ENCODE measurements at places on chromosomes 2 and 18.

DNA sequence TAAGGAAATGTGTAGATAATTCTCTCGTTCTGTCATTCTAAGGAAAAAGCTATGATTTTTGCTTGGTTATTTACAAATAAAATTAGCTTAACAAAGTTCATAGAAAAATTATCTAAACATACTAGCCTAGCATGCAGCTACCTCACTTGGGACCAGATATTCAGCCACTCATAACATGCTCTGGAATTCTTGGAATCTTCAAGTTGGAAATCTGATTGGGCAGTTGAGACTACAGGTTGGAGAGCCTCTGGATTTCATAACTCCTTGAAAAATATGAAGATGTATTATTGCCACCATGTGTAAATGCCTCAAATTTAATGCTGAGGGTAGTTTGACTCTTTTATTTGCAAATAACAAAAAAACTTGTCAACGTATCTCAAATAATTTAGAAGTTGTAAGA lies 132.2 kb upstream of the GULP1 start:
- no peak for DNase-seq

DNA sequence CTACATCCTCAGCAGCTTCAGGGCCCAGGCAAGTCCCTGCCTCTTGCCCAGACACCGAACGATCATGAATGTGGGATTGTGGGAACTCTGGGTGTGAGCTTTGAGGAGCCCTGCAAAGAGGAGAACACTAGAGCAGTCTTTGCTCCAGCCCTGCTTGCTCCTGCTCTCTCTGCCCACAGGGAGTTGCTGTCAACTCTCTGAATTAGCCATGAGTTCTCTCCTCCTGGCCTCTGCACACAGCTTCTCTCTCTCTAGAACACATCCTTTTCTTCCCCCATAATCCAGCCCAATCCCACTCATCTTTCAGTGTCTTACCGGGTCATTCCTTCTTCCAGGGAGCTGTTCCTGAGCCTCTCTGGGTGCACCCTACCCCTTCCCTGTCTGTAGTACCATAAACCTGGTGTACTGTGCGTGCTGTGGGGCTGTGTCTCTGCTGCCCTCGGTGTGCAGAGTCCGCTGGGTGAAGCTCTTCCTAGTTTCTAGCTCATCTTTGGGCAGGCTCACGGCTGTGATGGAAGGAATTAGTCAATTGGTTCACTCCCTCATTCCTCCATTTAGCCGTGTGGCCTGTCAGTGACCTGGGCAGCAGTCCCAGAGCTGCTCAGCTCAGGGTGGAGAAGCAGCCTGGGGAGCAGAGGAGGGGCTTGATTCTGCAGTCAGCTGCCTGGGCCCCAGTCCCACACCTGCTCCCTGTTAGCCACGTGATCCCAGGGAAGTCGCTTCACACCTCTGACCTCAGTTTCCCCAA lies 132.9 kb upstream of the HDAC4 start:
- no peak for DNase-seq

- no peak for DNase-seq
Observed at GRCh38 chr2:30236591-30237238, 5.4 kb downstream of the LBH start.

DNA sequence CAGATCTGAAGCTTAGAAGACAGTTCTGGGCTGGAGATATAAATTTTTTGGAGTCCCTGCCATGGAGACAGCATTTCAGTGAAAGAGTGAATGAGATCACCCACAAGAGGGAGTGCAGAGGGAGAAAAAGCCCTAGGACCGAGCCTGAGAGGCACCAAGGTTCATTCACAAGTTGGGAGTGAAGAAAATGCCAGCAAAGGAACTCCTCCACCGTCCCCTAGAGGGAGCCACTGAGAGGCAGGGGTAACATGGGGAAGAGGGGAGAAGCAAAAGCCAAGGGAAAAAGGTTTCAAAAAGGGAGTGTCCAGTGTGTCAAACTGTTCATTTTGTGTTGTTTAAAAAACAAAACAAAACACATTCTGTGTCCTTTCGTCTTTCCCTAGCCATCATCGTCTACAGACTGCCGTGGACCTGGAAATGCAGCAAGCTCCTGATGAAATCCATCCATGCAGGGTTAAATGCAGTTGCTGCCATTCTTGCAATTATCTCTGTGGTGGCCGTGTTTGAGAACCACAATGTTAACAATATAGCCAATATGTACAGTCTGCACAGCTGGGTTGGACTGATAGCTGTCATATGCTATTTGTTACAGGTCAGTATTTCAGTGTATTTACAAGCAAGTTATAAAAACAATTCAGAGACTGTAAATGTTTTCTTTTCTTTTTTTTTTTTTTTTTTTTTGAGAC lies 19.1 kb downstream of the CYBRD1 start:
- DNase-seq: no peak

GRCh38 chr18:27952741-27953140 lies 224.2 kb downstream of the CDH2 start:
- DNase-seq: no peak

GRCh38 chr2:10035633-10036032 lies 7.7 kb upstream of the KLF11 start:
- no peak for DNase-seq

GRCh38 chr2:185860321-185860720 lies 121.7 kb downstream of the FSIP2 start:
- DNase-seq: no peak

DNA sequence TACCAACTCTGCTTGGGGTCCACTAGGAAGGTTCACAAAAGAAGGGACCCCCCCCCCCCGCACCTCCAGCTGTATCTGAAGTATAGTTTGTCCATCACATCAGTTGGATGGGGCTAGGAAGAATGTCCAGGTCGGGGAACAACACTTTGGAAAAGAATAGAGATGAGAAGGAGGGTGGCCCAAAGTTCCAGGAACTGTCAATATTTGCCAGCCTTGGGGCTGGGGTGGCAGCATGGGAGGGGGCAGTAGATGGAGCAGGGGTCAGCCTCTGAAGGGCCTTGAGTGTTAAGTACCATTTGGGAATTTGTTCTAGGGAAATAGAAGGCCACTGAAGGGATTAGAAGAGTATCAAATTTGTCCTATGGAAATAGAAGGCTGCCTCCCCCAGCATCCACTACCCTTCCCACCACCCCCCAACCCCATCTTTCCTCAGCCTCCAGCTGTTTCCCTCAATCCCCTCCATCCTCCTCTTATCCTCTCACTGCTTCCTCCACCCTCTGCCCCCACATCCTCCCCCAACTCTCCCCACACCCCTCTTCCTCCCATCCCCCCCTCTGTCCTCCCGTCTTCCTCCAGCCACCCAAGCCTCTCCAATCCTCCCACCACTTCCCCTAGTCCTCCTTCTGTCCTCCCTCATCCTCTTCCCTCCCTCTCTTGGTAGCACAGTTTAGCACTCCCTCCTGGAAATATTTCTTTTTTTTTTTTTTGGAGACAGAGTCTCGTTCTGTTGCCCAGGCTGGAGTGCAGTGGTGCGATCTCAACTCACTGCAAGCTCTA lies 2.0 kb upstream of the KIDINS220 start:
- DNase-seq: no peak

DNA sequence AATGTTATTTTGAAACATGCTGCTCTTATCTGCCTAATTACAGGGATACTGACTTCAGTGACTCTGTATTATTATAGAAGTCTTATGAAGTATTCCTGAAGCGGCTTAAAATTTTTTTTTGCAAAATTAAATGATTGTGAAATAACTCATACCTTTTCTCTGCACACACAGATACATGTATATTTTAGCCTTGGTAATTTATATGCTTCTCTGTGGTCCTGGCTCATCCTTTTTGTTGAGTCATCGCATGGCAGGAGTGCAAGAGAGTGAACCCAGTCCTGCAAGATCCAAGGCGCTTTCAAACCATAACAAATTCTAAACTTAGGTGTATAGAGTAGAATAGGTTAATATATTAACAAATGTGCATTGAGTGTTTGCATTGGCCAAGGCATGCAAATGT lies 8.6 kb downstream of the CCNT2 start:
- no peak for DNase-seq

- DNase-seq: no peak
Observed at GRCh38 chr18:67875944-67876343, 359.4 kb upstream of the DSEL start.

DNA sequence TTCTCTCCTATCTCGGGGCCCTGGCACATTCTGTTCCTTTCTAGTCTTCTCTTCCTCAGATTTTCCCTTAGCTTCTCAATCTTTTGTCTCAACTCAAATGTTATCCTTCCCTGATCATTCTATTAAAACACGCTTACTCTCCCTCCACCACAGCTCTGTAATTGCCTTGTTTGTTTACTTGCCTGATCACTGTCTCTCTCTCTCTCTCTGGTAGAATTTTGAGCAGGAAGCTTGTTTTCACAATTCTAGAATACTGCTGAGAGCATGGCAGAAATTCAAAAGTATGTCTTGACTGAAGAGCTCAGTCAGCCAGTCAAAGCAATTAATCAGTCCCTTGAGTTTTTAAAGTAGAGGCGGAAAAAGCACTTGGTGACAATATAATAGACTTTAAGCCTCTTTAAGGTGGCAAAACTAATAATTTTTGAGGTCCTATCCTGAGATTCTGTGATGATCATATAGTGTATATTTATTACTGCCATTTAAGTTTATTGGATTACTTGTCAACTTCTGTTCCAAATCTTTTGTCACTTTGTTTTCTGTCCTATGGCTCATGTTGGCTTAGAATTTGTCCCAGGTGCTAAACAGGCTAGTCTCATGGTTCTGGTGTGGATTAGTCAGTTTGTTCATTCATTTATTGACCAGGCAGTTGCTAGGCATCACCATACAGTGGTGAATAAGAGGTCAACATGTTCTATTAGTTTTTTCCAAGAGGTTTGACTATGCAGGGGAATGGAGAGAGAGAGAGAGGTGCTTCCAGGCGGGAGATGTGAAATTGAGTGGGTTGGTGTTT lies 2.3 kb downstream of the PSMD1 start:
- DNase-seq: no peak

GRCh38 chr2:15120631-15121030 lies 440.5 kb downstream of the NBAS start:
- no peak for DNase-seq

- DNase-seq: no peak
Observed at GRCh38 chr2:41618754-41619153, 429.1 kb upstream of the PKDCC start.

GRCh38 chr18:43703050-43703449 lies 425.8 kb upstream of the SYT4 start:
- DNase-seq: no peak

- DNase-seq: peak; percentile 43
Observed at GRCh38 chr18:56748698-56749268, 97.6 kb downstream of the WDR7 start.

DNA sequence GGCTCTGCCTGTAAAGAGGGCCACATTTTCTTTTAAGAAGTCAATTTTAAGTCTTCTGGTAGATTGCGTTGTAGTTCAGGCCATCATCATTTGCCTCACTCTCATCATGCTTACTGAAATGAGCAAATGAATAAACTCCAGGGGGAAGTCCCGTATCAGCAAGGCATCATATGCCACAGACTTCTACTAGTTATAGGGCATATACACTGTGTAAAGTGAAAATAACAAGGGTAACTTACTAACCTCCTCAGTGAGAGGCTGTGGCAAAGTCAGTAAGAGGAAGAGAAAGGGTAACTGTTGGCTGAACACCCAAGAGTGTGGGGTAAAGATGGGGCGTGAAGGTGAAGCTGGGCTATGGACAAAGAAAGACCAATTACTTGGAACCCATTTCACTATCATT lies 456.2 kb downstream of the SPAG16 start:
- no peak for DNase-seq

DNA sequence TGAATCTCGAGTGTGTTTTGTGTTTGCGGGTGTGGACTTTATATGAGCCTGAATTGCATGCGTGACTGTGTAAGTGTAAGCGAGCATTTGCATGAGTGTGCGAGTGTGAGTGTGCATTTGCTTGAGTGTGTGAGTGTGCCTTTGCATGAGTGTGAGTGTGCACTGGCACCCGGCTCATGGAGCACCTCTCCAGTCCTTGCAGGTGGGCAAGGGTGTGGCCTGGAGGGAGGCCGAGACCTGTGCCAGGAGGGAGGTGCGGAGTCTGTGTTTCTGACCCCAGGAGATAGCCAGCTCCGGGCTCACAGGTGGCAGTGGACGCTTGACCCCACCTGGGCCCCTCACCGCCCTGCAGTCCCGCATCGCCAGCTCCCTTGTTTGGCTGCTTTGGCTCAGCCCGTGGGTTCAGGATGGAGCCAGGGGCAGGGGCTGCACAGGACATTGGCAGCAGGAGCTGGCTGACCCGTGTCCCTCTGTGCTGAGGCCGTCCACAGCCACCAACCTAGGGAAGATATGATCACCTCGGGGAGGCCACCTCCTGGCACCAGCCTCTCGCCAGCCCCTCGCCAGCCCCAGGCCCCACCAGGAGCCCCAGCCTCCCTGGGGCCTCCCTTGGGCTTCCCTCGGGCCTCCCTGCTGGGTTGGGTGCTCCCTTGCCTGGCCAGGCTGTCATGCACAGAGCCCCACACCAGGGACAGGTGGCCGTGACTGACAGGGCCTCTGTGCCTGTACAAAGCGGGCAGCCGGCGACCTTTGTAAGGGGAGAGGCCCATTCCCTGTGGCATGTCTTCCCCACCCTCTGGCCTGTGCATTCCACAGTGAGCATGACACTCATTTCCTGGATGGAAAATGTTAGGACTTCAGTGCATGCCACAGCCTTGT lies 81.6 kb downstream of the PTGR3 start:
- DNase-seq: no peak

GRCh38 chr2:175620106-175620505 lies 382.0 kb downstream of the LNPK start:
- no peak for DNase-seq

DNA sequence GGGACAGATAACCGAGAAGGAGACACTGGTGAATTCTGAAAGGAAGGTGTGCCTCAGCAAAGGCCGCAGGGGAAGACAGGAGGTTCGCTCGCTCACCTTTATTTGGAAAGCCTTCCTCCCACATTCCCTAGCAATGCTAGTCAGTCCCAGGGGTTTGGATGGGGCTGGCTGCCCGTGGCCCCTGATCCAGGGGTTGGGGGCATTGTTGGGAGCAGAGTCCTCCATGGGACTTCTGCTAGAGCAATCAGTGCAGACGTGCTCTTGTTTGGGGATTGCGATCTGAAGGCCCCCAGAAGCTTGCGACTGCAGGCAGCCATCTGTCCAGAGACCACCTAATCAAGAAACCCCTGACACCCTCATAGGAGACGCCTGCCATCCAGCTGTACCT lies 6.0 kb upstream of the CYP27C1 start:
- peak; percentile 37 for DNase-seq

GRCh38 chr2:101558740-101559525 lies 84.0 kb upstream of the RFX8 start:
- DNase-seq: no peak

DNA sequence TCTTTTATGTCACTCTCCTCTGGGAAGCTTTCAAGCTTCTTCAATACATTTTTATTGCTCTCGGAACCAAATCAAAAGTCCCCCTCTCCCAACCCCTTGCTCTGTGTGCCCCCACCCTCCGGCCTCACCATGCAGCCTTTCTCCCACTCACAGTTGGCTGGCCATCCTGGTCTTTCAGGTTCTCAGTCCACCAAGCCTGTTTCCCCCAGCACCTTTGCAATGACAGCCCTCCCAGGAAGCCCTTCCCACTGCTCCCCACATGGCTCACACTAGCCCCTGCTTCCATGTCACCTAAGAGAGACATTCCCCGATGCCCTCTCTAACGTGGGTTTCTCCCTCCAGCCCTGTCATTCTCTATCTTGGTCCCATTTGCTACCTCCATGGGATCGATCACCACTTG lies 266.6 kb downstream of the SRBD1 start:
- no peak for DNase-seq
